ENCODE measurements at places on chromosomes 16 and 17.

- no peak for DNase-seq
Observed at GRCh38 chr16:5551909-5552308, 454.3 kb upstream of the EEF2KMT start.

- DNase-seq, result no peak
Observed at GRCh38 chr16:76176153-76176552, 101.0 kb upstream of the CNTNAP4 start.

- no peak for DNase-seq
Observed at GRCh38 chr17:22510504-22510903, 818.2 kb downstream of the KCNJ18 start.

DNA sequence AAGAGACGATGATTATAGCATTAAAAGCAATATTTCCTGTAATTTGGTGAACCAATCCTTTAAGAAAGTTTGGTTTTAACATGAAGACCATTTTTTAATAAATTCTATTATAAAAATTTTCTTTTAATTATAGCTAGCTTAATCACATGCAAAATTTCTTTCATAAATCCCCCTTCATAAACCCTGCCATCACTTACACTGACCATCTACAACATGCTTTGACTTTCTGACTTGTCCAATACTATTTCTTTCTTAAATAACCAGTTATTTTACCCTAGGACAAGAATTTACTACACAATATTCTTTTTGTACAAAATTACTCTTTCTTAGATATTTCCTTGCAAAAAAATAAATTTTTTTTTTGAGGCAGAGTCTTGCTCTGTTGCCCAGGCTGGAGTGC lies 1334.8 kb downstream of the CDH11 start:
- DNase-seq, result no peak

DNA sequence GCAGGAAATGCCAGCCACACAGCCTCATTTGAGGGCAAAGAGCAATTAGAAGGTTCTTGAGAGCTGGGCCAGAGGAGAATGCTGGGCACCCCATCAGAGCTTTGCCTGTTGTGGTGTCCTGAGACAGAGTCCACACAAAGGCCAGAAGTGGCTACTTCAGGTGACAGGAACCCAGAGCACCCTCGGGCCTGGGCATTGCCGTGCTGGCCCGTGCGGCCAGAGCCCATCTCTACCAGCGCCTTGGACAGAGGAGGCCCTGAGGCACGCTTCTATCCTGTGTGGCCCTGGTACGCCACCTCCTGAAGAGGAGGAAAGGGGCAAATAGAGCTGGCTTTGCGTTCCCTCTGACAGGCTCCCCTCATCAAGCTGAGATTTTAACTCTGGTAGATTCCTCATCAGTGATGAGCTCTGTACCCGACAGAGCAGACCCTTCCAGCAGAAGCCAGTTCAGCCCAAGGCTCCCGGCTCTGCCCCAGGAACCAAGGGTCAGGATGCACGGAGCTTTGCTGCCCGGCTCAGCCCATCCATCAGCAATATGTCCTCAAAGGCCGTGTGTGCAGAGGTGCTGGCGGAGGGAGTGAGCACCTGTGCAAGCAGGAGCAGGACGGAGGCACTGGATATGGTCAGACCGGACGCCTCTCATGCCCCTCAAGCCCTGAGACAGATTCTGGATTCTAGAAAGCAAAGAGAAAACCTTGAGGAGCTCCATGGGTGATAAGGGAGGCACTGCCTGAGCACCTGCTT lies 3.4 kb upstream of the RASD1 start:
- no peak for DNase-seq

DNA sequence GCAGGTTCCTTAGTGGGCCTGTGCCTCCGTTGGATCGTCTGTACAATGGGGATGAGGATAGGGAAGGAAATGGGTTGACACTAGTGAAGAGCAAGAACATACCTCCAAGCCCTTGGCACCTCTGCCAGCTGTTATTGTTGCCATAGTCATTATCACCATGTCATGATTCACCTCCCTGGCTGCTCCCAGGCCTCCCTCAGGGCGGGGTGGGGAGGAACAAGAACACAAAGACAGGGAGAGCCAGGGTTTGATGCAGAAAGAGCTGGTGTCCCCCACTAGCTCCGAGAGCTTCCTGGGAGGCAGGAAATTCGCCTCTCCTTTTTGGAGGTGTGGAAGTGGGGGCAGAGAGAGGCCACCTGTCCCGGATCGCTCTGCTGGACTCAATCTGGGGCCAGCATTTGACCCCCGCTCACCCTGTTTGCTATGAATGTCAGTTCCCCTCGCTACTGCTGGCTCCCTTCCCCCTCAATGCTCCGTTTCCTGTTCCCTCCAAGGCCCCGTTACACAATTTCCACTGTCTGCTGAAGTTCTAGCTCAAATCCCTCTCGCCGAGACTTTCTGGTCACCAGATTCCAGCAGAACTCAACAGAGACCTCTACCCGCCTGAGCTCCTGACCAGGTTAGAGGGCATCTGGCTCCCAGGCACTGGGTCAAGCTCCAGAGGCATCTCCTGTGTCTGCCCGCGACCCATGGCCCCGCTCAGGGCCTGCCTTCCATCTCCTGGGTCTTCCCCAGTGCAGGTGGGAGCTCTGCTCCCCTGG lies 9.1 kb downstream of the TIMP2 start:
- no peak for DNase-seq

- DNase-seq, result no peak
Observed at GRCh38 chr17:45440161-45440778, 7.6 kb upstream of the ARHGAP27 start.

GRCh38 chr16:57185446-57185944 lies 344 bp downstream of the PSME3IP1 start:
- DNase-seq, result peak; percentile 67

GRCh38 chr17:50627782-50628601 lies 6.7 kb upstream of the ABCC3 start:
- DNase-seq, result peak; percentile 66

GRCh38 chr16:80702696-80703095 lies 101.7 kb downstream of the CDYL2 start:
- no peak for DNase-seq

DNA sequence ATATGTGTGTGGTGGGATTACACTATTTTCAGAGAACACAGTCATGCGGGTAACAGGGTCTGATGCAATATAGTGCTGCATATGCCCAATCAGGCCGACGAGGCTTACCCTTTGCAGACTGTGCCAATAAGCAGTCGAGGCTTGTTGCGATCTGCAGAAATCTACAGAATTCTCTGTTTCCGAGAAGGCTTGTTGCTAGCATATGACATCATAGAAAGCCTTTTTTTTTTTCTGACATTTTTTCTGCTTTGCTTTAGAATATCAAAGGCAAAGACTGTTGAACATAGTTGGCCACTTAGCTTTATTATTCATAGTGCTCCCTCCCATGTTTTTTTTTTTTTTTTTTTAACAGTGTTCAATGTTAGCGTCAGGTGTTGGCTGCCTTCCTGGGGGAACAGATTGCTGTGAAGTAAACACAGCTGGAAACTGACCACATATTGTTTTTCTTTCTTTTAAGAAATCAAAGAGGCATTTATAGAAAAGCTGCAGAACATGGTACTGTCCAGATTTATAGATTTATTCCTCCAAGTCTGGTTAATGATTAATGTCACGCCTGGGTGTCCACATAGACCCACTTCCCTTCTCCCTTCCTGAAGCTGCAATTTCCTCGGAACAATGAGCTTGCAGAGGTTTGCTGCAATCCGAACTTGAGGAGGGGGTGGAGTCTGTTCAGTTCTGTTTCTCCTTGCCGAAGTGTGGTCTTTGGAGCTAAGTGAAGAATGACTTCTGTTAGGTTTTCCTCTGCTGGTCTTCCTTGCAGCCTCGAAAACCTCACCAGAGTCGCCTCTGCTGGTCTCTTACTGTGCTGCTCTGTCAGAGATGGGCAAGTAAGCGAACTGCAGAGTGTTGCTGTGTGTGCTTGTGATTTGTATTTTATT lies 87.3 kb downstream of the MAP2K6 start:
- DNase-seq, result peak; percentile 27

DNA sequence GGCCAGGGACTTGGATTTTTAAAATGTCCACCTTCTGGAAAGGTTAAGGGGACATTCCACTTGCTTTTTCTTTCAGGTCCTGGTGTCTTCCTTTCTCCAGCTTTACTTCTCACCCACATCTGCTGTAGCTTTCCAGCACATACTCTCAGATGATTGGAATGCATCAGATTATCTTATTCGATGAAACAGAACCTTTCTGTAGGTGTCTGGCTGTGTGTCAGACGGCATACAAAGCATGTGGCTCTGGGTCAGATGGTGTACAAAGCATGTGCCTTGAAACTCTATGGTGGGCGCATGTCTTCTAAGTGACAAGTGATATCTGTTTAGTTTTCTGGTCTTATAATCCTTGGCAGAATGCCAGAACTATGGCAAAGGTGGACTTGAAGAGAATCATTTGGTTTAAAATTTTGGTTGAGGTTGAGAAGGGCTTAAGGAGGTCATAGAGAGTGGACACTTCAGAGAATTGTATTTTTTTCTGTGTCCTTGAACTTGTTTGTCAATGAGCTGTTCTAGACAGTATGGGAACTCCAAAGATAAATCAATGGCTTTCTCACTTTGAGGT lies 125.3 kb downstream of the FTO start:
- no peak for DNase-seq

GRCh38 chr16:19245326-19245925 lies 40.1 kb upstream of the CLEC19A start:
- DNase-seq, result no peak

DNA sequence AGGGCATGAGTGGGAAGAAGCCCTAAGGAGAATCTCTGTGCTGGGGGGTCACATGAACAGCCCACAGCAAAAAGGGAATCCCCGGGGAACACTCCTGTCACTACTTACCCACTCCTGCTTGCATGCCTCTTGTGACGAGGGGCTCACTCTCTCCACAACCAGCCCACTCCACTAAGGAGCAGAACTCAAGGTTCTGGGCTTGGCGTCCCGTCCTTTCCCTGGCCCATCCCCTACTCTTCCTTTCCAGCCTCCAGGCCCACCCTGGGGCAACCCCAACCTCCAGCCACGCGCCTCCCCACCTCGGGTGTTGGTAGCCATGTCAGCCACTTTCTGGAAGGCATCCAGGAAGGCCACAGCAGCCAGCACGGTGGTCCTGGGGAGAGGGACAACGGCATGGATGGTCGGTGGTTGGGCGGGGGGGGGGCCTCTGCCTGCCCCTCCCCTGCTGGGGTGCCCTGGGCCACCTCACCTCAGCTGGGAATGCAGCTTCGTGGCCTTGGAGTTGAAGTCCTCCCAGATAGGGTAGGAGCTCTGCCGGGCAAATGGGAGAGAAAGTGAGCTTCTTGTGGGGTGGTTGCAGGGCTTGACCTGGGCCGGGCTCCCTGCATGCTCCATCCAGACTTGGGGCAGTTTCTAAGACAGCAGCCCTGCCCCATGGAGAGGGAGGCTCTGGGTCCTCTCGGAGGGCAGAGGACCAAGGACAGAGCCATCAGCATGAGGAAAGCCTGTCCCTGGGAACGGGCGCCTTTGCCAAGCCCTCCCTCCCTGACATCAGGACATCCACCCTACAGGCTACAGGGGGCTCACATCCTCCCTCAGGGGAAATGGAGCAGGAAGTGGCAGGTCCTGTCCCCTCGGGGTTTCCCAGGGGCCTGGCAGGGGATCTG lies 5.1 kb downstream of the MTSS2 start:
- no peak for DNase-seq

- DNase-seq, result peak; percentile 30
Observed at GRCh38 chr16:68732042-68732680, 4.9 kb upstream of the CDH1 start.

DNA sequence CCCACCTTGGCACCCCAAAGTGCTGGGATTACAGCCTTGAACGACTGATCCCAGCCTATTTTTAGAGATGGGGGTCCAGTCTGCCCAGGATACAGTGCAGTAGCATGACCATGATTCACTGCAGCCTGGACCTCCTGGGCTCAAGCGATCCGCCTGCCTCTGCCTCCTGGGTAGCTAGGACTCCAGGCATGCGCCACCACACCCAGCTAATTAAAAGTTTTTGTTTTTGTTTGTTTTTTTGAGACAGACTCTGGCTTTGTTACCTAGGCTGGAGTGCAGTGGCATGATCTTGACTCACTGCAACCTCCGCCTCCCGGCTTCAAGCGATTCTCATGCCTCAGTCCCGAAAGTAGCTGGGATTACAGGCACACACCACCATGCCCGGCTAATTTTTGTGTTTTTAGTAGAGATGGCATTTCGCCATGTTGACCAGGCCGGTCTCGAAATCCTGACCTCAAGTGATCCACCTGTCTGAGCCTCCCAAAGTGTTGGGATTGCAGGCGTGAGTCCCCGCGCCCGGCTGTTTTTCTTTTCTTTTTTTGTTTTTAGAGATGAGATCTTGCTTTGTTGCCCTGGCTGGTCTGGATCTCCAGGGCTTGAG lies 2.3 kb upstream of the PAFAH1B1 start:
- no peak for DNase-seq

- peak; percentile 23 for DNase-seq
Observed at GRCh38 chr17:72631568-72631948, 460.9 kb downstream of the SLC39A11 start.

- DNase-seq, result no peak
Observed at GRCh38 chr16:72927199-72928089, 120.5 kb downstream of the ZFHX3 start.

DNA sequence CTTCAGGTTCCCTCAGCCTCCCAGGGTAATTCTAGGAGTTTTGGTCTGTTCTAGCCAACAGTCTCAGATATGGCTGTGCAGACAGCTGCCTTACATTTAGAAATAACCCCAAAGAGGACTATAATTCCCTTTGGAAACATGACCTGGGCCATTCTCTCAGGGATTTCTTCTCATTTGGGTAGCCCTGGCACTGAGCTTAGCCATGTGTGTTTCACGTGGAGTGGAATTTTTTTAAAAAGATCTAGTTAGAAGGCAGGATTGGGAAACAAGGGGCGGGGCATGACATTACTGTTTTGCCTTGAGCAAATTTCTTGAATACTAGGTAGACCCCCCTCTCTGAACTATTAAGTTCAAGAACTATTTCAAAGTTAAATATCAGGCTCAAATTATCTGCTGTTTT lies 29.6 kb upstream of the MRC2 start:
- DNase-seq, result no peak

GRCh38 chr16:369866-370436 lies 387 bp downstream of the MRPL28 start:
- peak; percentile 47 for DNase-seq

DNA sequence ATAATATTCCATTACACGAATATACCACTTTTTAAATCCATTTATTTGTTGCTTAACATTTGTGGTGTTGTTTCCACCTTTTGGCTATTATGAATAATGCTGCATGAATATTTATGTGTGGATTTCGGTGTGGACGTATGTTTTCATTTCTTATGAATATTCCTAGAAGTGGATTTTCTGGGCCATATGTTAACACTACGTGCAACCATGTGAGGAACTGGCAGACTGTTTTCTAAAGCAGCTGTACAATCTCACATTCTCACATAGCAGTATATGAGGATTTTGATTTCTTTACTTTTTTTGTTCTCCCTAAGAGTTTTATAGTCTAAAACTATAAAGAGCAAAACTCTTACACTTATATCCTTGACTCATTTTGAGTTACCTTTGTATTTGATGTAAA lies 143.4 kb downstream of the MAP2K4 start:
- no peak for DNase-seq

DNA sequence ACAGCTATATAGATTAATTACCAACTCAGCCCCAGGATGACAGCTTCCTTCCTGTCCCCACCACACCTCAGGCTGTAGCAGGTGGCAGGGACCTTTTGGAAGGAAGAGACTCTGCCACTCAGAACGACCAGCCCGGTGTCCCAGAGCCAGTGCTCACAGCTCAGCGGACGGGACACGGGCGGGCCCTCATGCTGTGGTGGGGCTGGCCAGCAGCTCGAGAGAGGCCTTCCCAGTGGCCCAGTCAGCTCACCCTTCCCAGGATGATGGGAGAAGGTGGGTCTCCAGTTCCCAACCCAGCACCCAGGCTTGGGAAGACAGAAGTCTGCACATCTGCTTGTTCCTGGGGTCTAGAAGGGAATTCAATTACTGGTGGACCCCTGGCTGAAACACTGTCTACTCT lies 10.5 kb downstream of the NUDT16L1 start:
- DNase-seq, result no peak

GRCh38 chr16:21617607-21618006 lies 18.2 kb downstream of the METTL9 start:
- DNase-seq, result no peak

Measured in neural progenitor cell (in vitro differentiated cells).